ENCODE measurements at places on chromosomes 4 and X.
A peak's percentile ranks its signal among the peaks of the same experiment; 100 is the strongest.

DNA sequence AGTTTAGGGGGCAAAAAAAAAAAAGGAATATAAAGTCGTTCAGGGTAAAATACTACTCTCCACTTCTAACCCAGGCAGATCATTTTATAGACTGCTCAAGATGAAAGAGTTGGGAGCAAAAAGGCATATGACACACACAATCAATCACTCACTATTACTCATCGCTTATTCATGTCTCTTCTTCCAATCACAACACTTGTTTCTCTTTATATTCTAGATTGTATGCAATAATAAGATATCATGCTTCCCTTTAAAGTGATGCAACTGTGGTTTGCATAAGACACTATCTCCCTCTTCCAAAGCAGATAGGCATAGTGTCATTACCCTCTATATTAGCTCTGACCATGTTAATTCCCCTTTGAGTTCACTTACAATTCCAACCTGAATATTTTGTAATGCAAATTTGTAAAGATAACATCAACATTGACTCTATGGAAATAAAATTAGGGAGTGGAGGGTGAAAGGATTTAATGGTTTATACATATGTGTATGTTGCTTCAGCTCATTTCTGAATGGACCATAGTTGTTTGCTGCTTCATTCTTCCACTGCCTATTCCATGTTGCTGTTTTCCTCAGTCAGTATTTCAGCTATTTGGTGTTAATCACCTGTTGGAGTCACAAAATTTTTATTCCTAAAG, 154.9 kb upstream of the EPHA5 start:
- DNase-seq, result no peak

DNA sequence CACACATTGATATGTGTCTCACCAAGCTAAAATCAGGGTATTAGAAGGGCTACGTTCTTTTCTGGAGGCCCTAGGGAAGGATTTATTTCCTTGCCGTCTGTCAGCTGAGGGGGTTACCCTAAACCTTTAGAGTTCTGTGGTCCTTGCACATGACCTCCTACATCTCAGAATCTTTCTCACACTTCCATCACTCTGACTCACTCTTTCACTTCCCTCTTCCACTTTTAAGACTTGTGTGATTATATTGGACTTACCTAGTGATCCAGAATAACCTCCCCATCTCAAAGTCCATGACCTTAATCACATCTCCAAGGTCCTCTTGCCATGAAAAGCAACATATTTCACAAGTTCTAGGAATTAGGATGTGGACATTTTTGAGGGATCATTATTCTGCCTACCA, 53.6 kb upstream of the FUNDC1 start:
- DNase-seq, result no peak

GRCh38 chr4:165111906-165112367, 723 bp downstream of the TMEM192 start:
- DNase-seq, result no peak

- DNase-seq, result no peak
Measured at GRCh38 chr4:513327-513726, 14.3 kb downstream of the PIGG start.

GRCh38 chr4:8507624-8508023, 67.0 kb downstream of the TRMT44 start:
- no peak for DNase-seq

DNA sequence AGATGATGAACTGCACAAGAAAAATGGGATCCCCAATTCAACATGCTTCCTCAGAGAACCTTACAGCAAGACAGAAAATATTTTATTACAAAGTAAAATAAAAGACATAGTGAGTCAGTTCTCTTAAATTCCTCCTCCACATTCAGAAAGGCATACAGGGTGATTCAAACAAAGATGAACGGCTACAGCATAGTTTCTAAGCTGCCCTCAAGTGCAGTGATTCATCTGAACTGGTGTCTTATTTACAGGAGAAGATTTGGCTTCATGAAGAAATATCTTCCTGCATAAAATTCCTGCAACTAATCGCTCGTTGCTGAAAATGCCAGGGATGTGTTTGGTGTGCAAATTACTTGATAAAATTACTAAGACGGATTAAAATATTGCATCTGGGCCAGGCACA, 103.6 kb downstream of the PRKX start:
- no peak for DNase-seq

DNA sequence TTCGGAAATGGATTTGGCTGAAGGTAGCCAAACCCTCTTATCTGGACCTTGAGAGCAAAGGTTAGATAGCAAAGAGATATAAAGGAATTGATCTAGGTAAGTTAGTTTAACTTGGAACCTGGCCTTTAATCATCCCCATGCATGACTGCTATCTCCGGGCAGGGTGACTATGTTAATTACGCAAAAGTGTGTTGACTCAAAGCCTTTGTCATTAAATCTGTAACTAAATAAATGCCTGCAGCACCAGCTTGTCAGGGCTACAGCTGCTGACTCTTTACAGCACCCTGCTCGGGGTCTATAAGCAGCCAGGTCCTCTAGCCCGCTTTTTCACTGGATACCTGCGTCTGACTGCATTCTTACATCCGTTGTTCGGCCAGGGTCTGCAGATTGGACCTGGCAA, 201.7 kb downstream of the TBCK start:
- DNase-seq, result no peak

DNA sequence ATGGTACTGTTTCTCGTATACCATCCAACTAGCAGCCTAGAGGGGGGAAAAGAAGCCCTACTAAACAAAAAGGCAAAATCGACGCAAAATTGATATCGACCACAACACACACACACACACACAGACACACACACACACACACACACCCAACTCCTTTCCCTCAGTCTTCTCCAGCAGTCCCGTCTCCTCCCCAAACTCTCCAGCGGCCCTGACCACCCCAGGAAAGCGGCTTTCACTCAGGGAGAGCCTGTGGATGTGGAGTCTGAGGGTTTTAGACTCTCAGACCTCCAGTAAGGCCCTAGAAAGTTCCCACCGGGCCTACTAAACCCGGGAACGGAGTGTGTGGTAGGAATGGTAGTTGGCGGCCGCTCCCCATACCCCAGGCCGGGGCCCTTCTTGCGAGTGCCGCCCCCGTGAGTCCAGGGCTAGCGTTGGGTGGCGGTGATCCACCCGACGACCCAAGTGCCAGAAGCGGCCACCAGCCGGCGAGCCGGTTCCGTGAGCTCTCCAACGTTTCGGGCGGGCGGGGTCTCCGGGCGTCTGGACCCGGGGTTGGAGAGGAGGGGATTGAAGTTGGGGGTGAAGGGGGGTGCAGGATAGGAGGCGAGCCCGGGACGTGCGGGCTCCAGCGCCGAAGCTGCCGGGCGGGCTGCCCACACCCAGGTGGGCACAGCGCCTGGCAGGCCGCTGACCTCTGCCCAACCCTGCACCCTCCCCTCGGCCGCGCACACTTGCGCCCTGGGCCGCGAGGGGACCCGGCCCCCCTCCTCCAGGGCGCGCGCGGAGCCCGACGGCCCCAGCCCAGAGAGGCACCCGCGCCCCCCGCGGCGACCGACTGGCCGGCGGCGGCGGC, 13.7 kb downstream of the ARX start:
- DNase-seq, result no peak

DNA sequence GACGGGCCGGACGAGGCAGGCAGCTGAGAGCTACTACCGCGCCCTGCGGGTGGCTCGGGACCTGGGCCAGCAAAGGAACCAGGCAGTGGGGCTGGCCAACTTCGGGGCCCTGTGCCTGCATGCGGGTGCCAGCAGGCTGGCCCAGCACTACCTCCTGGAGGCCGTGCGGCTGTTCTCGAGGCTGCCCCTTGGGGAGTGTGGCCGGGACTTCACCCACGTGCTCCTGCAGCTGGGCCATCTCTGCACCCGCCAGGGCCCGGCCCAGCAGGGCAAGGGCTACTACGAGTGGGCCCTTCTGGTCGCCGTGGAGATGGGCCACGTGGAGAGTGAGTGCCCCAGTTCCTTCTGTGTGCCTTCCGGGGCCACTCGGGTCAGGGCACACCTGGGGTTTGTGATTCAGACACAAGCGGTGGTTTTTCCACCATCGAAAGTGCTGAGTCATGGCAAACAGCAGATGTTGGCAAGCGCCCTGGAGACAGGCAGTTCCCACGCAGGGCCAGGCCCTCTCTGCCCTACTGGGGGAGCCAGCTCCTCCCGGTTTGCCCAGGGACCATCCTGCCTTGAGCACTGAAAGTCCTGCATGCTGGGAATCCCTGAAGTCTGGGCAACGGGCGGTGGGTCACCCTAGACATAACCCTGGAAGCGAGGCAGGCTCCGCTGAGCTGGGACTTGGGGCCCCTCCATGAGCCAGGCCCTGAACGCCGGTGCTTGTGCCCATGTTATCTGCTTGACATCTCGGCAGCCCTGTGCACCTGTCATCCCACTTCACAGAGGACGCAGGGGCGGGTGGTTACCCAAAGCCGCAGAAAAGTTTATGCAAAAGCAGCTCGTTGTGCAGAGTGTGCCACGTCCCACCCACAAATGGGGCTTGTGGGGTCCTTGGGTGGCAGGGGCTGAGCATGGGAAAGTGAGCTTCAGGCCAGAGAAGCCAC, 29.5 kb downstream of the SH3TC1 start:
- peak; percentile 73 for DNase-seq

DNA sequence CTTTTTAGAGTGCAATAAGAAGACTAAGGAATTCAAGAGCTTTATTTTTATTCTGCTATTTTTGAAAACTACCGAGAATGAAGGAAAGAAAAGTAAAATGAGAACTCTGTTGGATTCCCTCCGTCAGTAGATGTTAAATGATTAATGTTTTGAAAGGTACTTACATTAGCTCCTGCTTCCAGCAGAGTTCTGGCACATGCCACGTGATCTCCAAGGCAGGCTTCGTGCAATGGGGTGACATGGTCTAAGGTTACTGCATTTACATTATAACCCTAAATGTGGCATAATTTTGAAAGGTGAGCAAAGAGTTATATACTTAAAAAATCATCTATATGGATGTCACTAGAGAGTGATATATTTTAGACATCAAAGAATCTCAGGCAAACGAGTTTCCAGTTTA, 26.8 kb upstream of the SPATA4 start:
- DNase-seq, result no peak

DNA sequence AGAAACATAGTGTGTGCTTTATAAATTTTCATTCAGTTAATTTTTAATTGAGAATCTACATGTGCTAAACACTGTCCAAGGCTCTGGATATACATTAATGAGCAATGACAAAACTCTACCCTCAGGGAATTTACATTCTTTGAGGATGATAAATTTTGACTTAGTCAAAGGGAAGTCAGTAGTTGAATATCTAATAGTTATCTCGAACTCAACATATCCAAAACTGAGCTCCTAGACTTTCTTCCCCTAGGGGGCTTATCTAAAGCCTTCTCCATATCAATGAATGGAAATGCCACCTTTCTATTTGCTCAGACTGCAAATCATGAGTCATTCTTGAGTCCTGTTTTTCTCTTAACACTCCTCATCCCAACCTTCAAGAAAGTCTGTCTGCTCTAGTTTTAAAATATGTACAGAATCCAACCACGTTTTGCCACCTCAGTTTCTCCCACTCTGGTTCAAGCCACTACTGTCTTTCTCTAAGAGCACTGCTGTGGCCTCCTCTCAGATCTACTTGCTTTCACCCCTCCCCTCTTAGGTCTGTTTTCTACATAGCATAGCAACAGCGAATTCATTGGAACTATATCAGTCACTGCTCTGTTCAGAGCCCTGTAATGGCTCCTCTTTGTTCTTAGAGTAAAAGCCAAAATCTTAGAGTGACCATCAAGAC, 9.5 kb downstream of the PARM1 start:
- DNase-seq, result no peak

DNA sequence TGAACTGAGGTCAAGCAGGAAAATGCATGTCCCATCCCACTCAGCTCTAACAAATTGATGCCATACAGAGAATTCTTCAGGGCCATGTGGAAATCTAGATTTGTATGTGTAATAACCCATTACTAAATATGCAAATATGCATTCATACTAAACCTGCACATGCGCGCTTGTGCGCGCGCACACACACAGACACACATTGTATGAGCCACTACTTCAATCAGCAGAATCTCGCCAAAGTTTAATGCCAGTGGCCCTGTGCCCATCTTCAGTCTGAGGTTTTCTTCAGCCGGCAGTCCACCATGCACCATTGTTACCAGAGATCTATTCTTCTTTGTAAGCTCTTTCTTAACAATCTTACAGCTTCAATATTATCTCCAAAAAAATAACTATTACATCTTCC, 276.4 kb downstream of the PDGFC start:
- peak; percentile 25 for DNase-seq

- no peak for DNase-seq
Measured at GRCh38 chr4:8051644-8052043, 107.0 kb downstream of the ABLIM2 start.

GRCh38 chr4:80446664-80447063, 111.1 kb downstream of the CFAP299 start:
- DNase-seq, result no peak

DNA sequence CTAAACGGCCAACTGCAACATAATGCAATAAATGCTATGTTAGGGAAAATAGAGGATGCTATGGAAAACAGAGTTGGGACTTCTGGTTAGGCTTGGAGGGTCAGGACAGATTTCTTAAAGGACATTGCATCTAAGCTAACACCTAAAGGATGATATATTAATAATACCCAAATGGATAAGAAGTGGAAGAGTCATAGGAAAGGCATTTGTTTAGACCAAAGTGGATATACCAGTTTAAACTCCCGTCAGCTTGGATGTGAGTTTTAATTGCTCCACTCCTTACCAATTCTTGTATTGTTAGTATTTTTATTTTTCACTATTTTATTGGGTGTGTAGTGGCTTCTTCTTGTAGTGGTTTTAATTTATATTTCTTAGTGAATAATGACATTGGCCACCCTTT, 93.9 kb downstream of the PTPN13 start:
- DNase-seq, result no peak

GRCh38 chrX:48715876-48716502, 19.5 kb downstream of the SUV39H1 start:
- DNase-seq, result no peak

- DNase-seq, result no peak
Measured at GRCh38 chrX:16304751-16305150, 137.5 kb downstream of the MAGEB17 start.

GRCh38 chr4:29128810-29129209, 1591.4 kb upstream of the PCDH7 start:
- no peak for DNase-seq

DNA sequence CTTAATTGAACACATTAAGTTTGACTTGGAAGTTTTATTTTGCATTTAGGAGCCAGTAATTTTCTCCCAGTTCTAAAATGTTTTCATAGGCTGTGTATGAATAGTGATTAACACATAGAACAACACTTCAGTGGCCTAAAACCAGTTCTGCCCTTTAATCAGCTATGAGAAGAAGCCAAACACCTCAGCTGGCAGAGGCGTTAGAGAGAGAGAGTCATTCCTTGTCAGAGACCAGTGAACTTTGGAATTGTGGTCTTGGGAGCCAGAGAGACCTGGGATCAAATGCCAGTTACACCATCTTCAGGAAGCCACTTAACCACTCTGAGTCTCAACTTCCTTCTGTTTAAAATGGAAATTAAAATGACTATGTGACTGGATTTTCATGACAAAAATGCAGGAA, 39.3 kb upstream of the PRPS2 start:
- no peak for DNase-seq

All from head of caudate nucleus (tissue), 42 donors.